ENCODE measurements at places on chromosomes 3 and 15.

DNA sequence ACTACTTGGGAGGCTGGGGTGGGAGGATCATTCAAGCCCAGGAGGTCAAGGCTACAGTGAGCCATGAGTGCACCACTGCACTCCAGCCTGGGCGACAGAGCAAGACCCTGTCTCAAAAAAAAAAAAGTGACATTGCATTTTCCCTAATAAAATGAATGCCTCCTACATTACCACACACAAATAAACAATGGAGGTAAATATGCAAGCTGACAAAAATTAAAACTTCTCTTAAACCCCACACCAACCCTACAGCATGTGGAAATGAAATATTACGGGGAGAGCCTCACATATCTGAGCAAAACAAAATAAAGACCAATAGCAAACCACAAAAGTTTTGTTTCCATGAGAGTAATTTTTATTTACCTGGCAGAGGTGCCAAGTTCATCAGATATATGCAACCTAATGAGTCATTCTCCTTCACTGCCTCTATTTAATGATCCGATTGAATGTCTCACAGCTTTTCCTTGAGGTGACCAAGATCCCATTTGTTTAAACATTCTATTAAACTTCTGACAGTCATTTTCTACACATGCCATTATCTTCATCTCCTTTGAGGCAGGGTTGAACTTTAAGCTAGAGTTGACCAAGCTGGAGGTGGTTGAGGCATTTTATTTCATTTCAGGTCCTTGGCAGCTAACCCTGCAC, 9.4 kb upstream of the CAV3 start:
- no peak for DNase-seq

- DNase-seq, result no peak
Observed at GRCh38 chr3:46670891-46671427, 22.5 kb downstream of the ALS2CL start.

GRCh38 chr3:27368831-27369607, at the start of gene NEK10:
Gene NEK10, minus strand, starts transcription at chr3:27369383. Its CDS starts 16,501 bp downstream, at chr3:27352882.
- no peak for DNase-seq

DNA sequence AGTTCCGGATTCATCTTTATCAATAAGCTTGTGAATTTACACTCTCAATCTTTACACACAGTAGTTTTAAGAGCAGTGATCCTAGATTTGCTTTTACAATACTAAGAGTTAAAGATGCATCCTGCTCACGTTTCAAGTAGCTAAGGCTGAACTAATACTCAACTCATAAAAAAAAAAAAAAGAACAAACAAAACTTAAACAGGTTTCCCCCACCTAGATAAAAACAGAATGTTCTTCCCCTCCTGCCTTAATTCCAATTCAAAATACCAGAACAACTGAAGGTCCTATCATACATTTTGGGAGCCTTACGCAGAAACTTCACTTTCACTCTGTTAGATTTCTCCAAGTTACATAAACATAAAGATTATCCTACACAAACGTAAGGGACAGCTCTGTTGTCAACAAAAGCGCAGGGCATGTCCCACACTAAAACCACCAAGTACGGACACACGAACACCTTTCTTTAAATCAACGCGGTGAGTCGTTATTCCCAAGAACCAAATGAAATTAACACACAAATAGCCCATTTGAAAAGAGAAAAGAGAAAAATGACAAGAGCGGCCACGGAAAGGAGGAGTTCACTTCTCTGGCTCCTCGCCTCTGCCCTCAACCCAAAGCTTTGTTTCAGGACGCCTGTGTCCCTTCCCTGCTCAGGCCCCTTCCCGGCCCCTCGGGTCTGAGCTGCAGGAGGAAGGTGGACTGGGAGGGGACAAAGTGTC, 941 bp downstream of the CBLB start:
- no peak for DNase-seq

DNA sequence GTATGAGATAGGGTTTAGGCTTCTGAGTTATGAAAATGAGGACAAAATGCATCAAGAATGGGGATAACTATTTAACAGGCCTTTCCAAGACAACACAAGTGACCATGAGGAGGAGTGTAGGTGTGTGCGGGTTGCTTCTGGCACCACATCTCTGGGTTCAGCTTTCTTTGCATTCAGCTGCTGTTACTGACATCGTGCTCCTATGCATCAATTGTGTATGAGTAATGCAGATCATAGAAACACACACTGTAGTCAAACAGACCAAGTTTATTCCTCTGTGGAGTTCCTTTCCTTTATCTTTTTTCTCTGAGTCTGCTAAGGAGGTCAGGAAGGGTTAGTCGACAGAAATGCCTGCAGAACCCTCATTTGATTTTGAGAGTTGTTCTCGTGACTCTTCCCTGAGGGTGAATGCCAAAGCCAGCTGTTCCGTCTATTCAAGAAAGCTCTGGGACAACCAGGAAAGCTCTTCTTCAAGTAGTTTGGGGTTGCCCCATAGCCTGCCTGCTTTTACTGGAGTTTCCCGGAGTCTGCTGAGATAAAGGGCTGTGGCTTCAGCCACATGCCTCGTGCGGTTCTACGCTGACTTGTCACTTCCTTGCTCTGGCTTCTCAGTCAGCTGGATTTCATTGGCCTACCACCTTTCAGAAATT, 136.7 kb upstream of the TLE3 start:
- no peak for DNase-seq

DNA sequence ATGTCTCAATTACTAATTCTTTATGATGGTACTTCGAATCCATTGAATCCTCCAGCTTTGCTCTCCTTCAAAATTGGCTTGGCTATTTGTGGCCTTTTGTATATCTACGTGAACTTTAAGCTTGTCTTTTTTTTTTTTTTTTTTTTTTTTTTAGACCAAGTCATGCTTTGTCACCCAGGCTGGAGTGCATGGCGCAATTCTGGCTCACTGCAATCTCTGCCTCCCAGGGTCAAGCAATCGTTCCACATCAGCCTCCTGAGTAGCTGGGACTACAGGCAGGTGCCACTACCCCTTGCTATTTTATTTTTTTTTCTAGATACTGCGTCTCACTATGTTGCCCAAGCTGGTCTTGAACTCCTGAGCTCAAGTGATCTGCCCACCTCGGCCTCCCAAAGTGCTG, 7.7 kb upstream of the DIPK2A start:
- no peak for DNase-seq
